Daoy (cell line): ENCODE measurements at places on chromosomes 11 and 22. TPM values are rescaled to one million over a fixed set of nuclear protein-coding genes. Genes with fewer than 3 reads are reported as not detected.

The HEPN1 gene
- total RNA-seq, result not detected in 2 replicates

The OPCML gene
- total RNA-seq, result not detected in 2 replicates

GRCh38 chr11:4102711-4103110, 8.1 kb downstream of the RRM1 start:
- DNase-seq, result no peak

DNA sequence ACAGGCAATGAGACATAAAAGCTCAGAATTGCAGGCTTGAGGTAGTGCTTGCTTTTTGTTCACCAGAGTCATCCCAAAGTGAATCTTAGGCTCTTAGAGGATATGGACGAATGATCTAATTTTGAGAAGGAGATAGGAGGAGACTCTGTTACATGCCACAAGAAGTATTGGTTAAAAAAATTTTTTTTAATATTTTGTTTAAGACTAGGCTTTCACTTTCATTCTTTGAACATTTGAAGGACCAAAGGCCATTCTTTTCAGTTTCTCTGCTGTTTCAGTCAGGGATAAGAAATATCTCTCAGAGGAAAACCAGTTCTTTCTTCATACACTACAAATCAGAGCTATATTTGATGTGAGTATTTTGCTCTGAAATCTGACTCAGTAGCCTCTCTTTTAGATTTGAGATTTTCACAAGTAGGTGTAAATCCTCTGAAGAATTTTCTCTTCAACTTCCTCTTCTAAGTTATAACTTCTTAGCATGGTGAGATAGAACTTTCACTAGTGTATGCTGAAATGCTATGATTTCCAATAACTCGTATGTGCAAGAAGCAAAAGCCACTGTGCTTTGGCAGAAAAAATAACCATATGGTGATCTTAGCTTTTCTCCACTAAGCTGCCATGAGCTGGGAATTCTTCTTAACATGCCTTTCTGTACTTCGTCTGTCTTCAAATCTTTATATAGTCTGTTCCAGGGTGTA, 24.1 kb upstream of the FAM181B start:
- no peak for DNase-seq

GRCh38 chr11:9849389-9849788, 185.5 kb downstream of the SWAP70 start:
- no peak for DNase-seq

- DNase-seq, result no peak
These were observed 19.8 kb downstream of the IL2RB start for GRCh38 chr22:37129866-37130441.

GRCh38 chr11:68313574-68314202, 1.3 kb downstream of the LRP5 start:
- peak; percentile 32 for DNase-seq

DNA sequence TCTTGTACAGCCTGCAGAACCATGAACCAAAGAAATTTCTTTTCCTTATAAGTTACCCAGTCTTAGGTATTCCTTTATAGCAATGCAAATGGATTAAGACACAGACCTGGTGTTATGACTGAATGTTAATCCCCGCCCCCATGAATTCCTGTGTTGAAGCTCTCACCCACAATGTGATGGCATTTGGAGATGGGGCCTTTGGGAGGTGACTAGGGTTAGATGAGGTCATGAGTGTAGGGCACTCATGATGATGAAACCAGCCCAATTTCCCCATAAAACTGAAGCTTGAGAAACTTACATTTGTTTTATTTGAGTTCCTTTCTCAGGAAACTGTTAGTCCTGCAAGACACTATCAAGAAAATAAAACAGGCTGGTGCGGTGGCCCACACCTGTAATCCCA, 115.8 kb upstream of the THY1 start:
- DNase-seq, result no peak

DNA sequence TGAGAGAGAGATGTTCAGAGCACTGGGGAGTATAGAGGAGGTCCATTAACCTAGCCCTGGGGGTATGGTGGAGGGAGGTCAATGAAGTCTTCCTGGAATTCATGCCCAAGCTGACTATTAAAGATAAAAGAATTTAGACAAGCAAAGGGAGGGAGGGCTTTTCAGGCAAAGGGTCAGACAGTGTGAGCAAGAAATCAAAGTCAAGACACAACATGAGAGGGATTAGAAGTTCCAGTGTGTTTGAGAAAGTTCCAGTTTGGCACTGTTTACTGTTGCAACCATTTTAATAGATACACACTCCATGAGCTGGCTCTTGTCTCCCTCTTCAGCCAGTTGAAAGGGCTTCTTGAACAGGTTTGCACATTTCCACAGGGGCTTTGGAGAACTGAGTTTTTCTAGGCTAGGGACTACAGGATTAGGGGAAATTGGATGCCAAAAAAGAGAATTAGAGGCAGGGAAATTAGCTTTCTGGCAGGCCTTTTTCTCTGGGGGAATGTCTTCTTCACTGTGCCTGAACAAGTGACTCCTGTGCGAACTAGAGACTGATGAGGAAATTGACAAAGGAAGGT, 14.7 kb upstream of the NNMT start:
- DNase-seq, result no peak

DNA sequence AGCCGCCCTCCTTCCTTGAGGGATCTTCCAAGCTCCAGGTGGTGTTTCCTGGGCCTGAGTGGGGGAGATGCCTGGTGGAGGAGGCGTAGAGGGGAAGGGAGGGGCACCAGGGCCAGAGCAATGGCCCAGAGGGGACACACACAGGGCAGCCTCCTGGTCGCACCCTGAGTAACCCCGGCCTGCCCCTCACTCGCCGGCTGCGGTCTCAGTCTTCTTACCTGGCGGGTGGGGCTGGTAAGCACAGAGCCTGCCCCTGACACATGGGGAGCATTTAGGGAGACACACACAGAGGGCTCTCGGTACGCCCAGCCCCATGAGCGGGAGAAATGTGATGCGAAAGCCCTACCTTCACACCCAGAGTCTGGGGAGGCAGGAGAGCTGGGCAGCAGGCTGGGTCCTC, 23.9 kb downstream of the IGF2 start:
- no peak for DNase-seq

DNA sequence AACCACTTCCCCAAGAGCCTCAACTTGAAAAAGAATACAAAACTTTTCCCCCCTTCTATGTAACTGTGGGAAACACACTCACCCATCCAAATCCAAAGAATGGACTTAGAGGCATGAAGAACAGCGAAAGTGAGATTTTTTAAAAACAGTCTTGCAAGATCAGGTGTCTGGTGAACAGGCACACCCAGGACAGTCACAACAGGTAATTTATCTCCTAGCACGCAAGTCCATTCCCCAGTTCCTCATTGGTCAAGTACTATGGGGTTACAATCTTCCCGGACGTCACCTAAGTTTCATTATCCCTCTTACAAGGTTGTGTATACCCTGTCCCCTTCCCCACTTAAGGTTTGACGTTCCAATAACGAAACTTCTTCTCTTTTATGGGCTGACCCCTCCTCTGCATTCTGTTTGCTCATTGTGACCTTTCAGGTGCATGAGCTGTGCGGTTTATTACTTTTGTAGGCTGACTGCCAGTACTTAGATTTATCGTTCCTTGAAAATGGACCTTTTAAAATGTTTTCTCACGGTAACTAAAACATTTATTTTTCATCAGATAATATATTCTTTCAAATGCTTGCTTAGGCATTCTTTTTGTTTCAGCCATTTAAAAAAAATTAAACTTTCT, 1401.9 kb downstream of the FAM181B start:
- no peak for DNase-seq

GRCh38 chr22:20244691-20245576, 23.2 kb downstream of the RTN4R start:
- no peak for DNase-seq
